Stromal cell of bone marrow (primary cell): ENCODE measurements at places on chromosomes 4 and X.

GRCh38 chrX:130171446-130172126 lies at the start of gene RAB33A:
TSS of gene RAB33A (plus strand) at chrX:130171962. CDS start at chrX:130172063, 101 bp downstream.
- no peak for DNase-seq

DNA sequence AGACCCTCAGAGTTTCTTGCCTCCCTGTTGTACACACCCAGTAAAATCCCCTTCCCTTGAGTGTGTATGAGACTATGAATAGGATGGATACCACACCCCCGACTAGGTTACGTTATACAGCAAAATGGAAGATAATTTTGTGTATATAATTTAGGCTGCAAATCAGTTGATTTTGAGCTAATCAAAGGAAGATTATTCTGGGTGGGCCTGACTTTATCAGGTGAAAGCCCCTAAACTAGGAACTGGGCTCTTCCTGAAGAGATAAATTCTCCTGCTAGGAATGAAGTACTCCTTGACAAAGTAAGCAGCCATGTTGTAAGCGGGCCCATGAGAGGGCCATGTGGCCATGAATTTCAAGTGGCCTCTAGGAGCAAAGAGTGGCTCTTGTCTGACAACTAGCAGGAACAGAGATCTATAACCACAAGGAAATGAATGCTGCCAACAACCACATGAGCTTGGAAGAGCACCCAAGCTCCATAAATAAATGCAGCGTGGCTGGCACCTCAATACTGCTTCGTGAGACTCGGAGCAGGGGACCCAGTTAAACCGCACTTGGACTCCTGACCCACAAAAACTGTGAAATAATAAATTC lies 646.4 kb downstream of the IL1RAPL1 start:
- no peak for DNase-seq

DNA sequence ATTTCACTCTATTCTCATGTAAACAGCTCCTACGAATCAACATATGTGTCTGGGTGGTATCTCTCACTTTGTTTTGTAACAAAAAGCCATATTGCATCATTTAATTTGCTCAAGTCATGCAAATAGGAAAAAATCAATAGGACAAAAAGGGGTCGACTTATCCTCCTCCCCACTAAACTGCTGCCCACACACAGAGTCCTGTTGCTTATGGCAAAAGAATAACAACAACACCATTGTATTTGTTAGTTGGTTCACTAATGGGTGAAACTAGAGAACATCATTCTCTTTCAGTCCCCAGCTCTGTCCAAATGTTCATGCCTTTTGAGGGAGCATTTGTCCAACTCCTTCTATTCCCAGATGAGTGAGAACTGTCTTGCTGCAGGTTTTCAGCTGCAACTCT lies 2.1 kb downstream of the HHIP start:
- no peak for DNase-seq

GRCh38 chr4:35760807-35761206 lies 483.5 kb downstream of the ARAP2 start:
- no peak for DNase-seq

GRCh38 chr4:95377366-95377900 lies 171.3 kb downstream of the UNC5C start:
- no peak for DNase-seq

DNA sequence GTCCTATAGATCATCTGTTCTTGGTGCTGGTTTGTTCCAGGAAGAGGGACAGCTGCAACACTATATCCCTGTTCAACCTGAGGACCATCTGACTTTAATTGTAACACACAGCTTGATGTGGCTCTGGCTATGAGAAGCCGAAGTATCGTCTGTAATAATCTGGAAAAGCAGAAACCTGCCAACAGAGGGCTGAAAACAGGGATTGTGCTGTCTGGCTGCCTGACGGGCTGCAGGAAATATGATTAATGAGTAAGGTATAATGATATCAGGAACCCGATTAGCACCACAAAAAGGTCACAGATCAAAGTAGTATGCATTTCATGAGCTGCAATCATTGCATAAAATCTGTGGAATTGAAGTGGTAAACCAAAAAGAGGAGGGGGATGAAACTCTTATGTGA lies 170.4 kb upstream of the MAB21L2 start:
- no peak for DNase-seq

- DNase-seq = no peak
Observed at GRCh38 chr4:170088716-170089115, 1.0 kb downstream of the AADAT start.

GRCh38 chr4:140238351-140239056 lies 84.5 kb upstream of the MAML3 start:
- peak; percentile 94 for DNase-seq

GRCh38 chr4:65658117-65658516 lies 12.2 kb downstream of the EPHA5 start:
- no peak for DNase-seq

GRCh38 chr4:132026166-132026565 lies 1122.9 kb upstream of the PCDH10 start:
- no peak for DNase-seq

DNA sequence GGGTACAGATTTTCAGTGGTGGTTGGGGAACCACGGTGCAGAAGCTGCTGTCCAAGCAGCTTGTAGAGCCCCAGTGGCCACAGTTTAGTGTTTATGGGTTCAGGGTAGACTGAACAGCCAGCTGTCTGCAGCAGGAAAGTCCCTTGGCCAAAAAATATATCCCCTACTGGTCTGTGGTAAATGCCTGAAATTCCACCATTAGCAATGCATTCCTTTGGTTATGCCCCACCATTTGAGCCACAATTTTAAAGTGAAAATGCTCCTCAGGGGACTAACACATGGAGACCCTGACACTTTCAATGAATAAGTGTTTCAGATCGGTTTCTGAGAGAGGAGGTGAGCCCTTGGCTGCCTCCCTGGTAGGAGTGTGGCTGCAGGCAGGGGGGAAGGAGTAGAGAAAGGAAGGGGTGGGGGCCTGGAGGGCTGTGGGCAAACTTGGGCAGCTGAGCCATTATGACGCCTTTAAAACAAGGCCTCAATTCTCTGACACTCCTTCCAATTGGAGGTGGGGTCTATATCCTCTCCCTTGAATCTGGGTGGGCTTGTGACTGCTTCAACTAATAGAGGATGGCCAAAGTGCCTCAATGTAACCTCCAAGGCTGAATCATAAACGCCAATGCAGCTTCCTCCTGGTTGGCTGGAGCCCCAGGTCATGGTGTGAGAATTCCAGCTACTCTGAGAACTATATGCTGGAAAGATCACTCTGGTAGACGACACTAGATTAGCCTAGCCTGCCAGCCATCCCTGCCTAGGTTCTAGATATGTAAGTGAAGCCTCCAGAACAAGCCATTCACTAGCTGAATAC lies 75.8 kb upstream of the ATP6AP2 start:
- peak; percentile 56 for DNase-seq

DNA sequence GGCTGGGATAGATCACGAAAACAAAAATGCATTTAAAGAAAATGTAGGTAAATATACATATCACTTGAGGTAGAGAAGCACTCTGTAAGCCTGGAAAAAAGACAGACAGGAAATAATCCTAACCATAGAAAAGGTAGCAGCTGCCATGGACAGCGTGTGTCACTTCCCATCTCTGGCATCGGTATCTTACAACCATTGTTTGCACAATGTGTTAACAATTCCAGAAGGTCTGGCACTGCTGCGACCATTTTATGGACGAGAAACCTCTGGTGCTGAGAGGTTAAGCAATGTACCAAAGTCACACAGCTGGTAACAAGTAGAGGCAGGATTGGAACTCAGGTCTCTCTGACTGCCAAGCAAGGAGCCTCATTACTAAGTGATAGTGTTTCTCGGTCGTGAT lies 1.7 kb upstream of the MTNR1A start:
- DNase-seq = no peak

DNA sequence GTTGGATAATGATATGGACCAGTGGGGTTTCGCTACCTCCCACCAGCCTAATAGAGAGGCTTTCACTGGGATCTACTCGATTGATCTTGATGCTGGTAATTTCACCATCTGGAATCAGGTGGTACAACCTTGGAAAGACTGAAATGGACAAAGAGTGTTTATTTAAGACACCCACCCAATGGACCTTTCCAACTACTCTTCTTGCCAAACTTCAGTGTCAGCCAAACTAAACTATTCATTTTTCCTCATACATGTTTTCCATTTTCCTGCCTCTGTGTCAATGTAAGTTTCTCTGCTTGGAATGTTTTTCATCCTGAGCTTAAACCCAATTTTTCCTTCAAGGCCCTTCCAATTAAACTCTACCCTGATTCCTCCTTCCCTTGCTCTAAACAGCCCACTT lies 92.6 kb downstream of the LNX1 start:
- no peak for DNase-seq

GRCh38 chr4:15598644-15599043 lies 56.5 kb downstream of the FBXL5 start:
- DNase-seq = no peak
